CD4-positive, CD25-positive, alpha-beta regulatory T cell (primary cell): ENCODE measurements at places on chromosomes 2 and 18. TPM values are rescaled to one million over a fixed set of nuclear protein-coding genes. Genes with fewer than 3 reads are reported as not detected.

Gene C2orf15
- total RNA-seq, result 2.0 TPM

Gene NAT8
- not detected for total RNA-seq

Gene CD28
- 235 TPM for total RNA-seq

GRCh38 chr18:48819781-48820482, 130.8 kb downstream of the SMAD7 start:
- no peak for DNase-seq

GRCh38 chr2:88845772-88846661, 154.5 kb downstream of the RPIA start:
- no peak for DNase-seq

DNA sequence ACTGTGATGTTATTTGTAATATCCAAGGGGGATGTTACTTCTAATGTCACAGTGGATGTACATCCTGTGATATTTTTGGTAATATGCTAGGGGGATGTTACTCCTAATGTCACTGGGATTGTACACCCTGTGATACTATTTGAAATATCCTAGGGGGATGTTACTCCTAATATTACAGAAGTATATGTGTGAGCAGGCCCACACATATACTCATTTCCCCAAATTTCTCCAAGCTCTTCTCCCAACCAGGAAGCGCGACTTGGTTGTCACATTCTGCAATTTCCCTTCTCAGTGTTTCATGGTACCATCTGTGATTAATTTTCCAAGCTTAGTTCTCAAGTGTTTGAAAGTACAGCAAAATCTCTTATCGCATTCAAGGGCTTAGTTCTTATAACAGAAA, 29.5 kb upstream of the CHN1 start:
- no peak for DNase-seq

- DNase-seq, result peak; percentile 22
These were observed 22.3 kb upstream of the ATP5MC3 start for GRCh38 chr2:175203621-175204496.

GRCh38 chr2:48854681-48855080, 99.2 kb upstream of the LHCGR start:
- DNase-seq, result no peak

DNA sequence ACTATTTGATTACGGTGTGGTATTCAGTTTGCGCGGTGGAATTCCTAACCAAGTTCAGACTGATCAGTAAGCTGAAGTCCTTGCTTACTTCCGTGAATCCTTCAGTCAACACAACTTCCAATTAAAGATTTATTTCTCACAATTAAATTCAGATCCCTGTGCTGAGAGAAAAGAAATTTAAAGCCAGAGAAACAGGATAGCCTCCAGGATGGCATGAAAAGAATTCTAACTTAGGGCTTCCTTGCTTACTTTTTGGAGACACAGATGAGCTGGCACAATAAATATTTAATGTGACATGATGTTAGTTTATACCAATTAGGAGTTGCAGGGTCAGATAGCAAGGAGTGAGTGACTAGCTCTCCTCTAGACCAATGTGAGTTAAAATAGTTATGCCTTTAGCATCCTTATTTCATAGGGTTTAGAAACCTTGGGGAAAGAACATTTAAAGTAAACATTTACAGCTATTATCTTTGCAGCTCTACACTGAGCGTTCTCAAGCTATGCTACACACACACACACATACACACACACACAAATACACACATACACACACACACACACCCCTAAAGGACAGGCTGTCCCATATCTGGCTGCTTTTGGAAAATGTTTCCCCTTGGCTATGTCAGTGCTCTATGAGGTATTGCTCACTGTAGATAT, 151.0 kb downstream of the TRIB2 start:
- DNase-seq, result no peak

DNA sequence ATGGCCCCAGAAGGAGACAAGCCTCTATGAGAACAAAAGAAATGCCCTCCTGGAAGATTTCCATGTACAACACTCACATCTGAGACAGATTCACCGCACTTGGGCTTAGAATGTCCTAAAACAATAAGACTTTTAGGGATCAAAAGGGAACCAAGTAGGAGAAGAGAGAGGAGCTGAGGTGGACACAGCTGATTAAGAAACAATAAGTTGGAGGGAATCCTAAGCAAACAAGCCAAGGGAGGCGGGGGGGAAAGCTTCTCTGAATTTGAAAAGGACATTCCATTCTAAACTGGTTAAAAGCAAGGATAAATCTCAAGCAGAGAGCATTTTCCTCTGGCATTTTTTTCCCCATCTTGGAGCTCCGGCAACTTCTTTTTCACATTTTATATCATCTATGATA, 9.9 kb downstream of the ACVR1 start:
- DNase-seq, result no peak
